ENCODE measurements at places on chromosomes 5 and 9.

DNA sequence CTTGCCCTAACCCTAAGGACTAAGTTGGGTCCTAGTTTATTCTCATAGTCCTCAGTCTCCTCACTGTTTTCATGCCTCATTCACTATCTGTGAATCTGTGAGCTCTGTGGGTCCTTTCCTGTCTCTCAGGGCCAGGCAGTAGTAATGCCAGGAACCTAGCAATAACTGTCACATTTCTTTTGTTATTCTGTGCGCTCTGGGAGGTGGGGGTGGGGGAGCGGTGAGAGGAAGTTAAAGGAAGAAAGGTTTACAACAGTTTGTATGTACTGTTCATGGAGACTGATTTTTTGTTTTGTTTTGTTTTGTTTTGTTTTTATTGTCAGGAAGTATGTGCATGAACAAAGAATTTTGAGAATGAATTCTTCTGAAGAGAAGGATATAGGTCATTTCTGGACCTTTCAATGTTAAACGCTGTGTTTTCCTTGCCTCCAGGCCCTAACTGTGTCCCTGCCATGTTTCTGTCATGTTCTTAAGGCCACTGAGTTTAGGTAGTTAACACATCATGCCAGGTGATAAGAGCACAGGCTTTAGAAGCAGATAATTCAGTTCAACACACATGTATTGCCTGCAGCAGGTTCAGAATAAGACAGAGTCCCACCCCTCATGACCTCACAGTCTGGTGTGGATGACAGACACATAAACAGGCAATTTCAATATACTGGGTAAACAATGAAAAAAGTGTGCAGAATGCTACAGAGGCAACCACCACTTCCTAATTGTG lies 13.3 kb upstream of the FEM1C start:
- DNase-seq = no peak

- DNase-seq = peak; percentile 62
These were observed 81.9 kb downstream of the EBF1 start for GRCh38 chr5:159017786-159018185.

DNA sequence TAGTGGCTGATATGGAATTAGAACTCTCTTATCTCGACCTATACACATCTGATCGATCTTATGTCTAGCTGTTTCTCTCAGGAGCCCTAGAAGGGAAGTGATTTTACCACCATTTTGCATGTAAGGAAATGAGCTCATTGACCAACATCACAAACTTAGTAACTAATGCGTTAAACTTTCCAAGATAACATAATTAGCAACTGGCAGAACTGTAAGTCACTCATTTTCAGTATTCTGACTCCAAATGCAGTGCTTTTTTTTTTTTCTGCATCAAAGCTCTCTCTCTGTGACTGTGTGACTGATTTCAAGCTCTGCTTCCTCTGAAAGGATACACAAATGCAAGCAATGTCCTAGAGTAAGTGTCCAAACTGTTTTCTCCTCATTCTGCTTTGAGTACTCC lies 68.1 kb upstream of the FBXL7 start:
- no peak for DNase-seq

DNA sequence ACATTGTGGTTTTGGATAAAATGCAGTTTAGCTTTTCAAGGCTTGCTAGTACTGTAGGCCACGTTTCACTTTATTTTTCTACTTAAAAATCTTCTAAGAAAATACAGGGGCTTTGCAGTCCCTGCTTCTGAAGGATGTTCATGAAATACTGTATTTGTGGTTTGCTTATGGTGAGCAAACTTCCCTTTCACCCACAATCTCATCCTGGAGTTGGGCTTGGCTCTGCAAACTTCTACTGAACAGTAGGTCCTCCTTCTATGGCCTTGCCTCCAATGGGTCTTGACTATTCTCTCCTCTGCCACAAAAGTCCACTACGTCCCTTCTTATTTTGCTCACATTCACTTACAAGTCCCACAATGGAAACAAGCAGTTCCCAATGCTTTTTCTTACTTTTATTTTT lies 502.7 kb upstream of the KLF4 start:
- DNase-seq = peak; percentile 20

DNA sequence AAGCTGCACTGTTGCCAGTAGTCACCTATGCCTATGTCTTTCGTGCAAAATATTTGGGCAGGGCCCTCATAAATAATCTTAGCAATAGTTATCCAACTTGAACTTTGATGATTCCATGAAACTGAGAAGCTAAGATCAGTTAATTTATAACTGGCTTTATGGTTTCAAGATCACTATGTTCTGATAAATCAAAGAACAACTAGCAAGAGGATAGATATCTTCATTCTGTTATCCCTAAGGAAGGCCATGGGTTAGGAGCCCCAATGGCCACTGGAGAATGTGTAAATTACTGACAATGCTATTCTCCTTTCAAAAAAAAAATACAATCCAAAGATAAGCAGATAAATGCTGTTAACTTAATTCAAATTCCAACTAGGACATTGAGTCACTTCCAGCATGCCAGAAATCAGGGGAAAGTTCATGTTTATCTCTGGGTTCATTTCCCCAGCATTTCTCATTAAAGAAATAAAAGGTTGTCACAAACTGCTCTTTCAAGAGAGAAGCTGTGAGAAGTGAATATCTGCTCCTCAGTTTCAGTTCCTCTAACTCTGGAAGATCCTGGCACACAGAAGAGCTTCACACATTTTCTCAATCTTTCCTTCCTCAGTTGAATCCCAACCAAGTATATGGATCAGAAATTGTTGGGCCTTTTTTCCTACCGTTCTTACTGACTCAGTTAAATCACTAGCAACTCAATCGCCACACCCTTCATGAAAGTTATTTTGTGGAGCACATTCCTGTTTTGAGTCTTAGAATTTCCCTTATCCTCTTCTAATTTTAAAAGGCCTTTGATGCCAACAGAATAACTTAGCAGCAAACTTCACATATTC lies 59.6 kb upstream of the SLC1A1 start:
- DNase-seq = peak; percentile 37

All from CD14-positive monocyte (primary cell).